ENCODE measurements at places on chromosomes 11 and 22.

DNA sequence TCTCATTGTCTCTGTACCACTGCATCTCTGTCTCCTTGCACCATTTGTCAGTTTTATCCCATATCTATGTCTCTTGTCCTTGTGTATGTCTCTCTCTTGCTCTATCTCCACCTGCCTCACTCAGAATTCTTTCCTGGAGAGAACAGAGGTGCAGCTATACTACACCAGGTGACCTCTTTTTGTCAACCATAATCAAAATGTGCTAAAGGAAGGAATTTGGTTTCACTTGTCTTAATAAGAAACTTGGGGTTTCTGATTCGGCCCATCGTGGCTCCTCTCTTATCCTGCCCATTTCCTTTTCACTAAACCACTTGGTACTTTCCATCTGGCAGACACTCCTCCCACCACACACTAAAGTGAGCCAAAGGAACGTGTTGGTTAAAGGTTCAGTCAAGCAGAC lies 2.0 kb upstream of the C11orf42 start:
- DNase-seq: no peak

DNA sequence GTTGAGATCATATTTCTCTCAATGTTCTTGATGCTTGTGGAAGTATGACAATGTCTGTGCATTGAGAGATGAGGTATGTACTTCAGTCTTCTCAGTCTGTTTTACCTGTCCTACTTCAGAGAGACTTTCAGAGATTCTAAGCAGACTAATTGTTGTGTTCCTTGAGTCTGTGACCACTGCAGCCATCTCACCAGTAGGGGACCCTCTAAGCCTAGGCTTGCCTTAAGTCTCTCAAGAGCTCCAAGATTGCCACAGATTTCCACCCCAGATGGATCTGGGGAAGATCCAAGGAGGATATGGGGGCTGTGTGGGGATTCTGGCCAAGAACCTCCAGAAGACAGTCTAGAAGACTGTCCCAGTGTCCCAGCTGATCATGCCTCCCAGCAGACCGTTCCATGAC lies 179.9 kb upstream of the PLET1 start:
- DNase-seq: no peak

DNA sequence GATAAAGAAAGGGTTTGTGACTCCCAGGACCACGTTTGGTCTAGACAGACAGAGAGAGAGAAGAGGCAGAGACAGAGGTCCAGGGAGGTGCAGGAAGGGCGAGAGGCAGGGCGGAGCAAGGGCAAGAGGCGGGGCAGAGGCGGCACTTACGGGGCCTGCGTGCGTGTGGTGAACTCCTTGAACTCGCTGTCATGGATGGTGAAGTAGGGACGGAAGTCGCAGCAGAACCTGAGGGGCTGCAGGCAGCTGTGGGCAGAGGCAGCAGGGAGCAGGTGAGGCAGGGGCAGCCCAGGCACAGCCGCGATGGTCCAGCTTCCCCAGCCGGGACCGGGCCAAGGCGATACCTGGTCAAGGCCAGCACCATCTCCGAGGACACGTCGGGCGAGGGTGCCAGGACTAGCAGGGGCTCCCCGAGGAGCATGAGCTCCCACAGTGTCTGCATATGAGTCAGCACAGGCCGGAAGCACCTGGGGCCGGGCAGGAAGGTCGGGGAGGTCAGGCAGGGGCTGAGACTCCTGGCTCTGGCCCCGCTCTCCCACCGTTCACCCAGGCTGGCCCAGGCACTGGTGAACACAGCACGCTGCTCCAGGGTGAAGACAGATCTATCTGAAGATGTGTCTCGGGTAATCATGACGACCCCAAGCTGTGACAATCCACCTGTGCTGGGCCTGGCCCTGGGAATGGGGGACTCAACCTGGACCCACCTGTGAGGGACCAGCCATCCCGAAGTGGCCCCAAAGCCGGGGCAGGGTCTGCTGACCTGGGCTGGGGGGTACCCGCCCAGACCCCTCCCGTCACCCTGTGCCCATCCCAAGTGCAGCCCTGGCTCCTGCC lies 7.2 kb upstream of the PLXNB2 start:
- DNase-seq: peak; percentile 91

GRCh38 chr11:35937700-35938099 lies 6.2 kb upstream of the LDLRAD3 start:
- DNase-seq: no peak

DNA sequence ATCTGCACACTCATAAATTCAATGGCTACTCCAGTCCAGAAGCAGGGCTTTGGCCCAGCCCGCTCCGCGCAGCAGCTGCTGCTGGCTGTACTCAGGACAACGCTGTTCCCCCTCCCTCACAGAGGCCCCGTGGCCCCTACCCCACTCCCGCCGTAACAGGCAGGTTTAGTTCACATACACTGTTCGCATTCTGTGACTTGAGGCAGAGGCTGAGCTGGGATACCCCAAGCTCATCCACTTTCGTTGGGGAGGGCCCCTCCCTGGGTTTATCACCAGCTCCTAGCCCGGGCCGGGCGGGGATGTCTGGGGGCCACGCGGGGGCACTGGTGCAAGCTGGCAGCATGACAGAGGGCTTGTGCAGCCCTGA lies 52.4 kb downstream of the SYT13 start:
- DNase-seq: no peak

GRCh38 chr22:41826430-41827383 lies 6.2 kb upstream of the SREBF2 start:
- DNase-seq: no peak

DNA sequence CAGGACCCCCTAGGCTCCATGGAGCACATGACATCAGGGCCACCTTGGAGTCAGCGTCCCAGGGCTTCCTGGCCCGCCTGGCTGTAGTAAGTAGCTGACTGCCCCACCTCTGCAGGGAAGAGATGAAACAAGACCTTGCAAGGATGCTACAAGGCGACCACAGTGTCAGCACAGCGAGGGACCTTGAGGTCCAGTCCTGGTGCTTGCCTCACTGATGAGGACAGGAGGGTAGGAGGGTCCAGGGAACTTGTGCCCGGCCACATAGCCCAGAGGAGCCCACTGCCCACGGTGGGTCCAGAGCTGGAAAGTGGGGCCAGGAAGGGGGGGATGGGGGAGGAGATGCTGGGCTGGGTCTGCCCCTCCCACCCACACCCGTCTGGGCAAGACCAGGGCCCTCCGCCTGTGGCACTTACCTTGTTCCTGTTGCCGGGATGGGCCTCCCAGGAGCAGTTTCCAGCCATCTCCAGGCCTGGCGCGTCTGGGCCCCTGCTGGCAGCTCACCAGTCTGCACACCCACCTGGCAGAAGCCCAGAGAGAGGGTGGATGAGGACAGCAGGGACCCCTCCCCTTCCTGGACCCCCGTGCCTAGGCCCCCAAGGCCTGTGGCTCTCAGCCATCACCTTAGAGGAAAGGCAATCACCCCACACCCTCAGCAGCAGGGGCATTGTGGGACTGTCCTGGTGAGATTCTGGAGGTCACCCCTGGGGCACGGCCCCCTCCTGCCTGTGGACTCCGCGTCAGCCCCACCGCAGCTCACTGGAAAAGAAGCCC lies 3.4 kb downstream of the MRGPRF start:
- DNase-seq: no peak

DNA sequence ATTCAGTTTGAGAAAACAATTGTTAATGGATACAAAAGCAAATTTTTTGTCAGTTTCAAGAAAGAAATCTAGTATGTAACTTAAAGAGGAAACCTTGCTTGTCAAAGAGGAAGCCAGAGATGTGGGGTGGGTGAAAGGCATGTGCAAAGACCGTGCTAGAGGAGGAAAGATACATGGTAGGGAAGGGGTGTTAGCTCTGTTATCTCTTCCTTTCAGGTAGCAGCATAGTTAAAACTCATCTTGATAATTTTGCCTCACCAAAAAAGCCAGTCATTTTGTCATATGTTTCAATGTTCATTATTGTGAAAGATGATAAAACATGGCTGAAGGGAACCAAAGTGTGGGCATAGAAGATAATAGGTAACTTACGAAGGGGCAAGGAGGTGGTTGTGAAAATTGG lies 2.6 kb upstream of the MS4A2 start:
- DNase-seq: no peak

DNA sequence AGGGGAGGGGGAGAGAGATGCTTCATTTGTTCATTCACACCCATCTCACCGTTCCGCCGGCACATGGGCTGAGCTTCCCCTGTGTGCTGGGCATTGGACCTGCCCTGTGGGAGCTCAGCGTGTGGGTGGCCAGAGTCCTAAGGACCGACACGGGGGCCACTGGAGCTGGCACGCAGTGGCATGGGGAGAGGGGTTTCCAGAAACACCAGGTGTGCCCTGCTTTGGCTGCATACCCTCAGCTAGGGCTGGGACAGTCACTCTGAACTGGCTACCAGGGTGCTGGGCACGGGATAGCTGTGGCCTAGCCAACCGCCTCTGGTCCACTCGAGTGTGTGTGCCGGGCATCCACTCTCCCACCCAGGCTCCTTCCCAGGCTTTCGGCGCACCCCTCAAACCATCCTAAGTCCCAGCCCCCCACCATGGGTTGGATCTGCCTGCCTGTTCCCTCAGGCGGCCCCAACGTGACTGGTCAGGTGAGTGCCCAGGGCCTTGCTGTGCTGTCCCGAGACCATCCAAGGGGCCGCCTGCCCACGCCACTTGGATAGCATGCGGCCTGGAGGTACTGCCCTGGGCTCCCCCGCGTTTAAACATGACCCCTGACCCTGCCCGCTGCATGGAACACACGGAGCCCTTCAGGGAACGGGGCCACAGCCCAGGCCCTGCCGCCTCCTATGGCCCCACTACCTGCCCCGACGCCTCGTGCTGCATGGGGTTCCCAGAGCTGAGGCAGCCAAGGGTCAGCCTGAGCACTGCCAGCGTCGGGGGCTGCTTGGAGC lies 51.6 kb upstream of the LINC01488 start:
- no peak for DNase-seq

- no peak for DNase-seq
Observed at GRCh38 chr11:4522339-4522738, 22.7 kb upstream of the OR52M1 start.

DNA sequence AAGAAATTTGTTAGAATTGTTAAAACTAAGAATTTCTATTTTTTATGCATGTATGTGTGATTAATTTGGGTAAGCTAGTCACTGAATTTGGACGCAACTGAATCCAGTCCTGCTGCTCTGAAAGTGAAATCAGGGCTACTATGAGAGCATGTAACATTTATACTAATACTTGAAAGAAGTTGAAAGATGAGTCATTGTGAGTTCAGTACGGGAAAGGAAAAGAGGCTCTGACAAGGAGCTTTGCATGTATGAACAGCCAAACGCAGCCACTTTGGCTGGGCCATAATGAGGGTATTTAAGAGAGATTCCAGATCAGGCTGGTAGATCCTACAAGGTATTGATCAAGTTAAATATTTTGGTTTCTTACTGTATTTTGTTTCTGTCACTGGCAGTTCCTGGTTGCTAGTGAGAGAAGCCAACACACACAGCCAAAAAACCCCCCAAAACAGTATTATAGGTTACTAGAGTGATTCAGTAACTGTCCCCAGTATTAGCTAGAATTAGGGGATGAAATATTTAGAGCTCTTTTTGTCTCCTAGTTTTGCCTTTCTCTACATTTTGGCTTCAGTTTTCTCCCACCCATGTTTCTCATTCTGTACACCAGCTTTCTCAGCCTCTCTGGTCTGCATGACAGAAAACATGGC lies 14.1 kb downstream of the AASDHPPT start:
- peak; percentile 48 for DNase-seq

- DNase-seq: no peak
Observed at GRCh38 chr11:126725521-126725920, 275.0 kb downstream of the KIRREL3 start.

Measured in GM13976 (cell line).